ENCODE measurements at places on chromosomes 1 and 21. TPM values are rescaled to one million over a fixed set of nuclear protein-coding genes. Genes with fewer than 3 reads are reported as not detected.

DNA sequence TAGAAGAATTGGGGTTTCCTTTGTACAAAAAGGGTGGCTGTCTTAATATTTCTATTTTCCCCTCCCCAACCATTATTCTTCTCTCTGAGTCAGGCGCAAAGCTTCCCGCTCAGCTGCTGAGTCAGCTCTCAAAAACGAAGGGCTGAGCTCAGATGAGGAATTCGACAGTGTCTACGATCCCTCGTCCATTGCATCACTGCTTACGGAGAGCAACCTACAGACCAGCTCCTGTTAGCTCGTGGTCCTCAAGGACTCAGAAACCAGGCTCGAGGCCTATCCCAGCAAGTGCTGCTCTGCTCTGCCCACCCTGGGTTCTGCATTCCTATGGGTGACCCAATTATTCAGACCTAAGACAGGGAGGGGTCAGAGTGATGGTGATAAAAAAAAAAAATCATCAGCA is 3.0 kb upstream of the TUFT1 start:
- no peak for DNase-seq

DNA sequence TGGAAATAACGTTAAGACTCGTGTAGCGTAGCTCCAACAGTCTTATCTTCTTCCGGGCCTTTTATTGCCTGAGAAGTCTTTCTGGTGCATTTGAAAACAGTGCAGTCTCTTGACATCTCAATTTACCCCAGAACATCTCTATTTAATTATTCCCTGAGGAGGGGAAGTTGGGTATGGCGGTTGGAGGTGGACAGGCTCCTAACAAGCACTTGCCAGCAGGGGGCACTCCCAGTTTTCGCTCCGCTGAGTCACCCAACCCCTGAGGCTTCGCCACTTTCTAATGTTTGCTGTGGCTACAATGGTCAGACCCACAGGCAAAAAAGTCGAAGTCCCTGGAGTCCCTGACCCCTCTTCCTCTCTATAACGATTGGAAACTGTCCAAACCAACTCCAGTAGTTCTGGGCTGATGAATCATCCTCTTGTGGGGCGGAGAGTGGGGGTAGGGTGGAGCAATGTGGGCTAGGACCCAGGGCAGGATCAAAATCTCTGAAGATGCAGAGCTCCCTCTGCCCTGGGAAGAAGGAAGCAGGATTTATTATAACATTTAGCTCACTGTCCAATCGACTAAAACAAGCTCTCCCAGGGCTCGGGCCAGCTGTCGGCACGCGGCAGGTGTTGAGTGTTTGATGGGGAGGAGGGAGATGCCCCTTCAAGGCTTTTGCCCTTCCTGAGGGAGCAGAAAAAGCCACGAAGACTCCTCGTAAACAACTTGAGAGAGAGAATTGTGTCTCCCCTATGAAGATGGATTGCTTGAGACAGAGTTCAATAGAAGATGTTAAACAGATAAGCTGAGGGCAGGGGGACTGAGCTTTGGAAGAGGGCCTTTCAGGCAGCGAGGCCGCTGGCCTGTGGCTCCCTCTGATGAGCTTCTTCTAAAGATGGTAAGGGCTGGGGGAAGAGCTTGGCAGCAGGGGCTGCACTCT is 85.7 kb downstream of the BRINP2 start:
- no peak for DNase-seq

DNA sequence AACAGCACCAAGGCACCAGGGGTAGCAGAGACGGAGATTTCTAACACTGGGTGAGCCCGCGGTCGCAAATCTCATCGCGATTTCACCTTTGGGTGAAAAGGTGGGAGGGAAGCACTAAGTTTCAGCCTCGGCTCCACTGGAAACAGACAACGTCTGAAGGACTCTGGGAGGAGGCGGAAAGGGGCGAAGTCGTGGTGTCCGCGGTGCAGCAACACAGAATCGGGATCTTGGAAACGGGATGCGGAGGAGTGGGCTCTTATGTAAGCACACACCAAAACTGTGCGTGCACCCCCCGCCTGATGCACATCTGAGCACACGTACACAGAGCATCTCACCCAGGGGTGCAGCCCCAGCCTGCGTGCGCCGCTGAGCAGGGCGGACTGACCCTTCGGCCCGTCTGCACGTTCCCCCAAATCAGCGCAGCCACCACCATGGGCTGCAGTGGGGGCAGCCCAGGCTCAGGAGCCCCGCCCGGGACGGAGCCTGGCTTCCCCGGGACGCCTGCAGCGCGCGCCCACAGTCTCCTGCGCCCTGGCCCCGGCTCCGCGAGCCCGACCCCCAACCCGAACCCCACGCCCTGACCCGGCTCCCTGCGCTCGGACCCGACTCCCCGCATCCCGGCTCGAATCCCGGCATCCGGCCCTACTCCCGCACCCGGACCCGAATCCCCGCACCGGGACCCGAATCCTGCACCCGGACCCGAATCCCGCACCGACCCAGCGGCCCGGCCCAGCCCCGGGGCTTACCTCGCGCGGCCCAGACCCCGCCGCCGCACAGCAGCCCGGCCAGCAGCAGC is 670 bp downstream of the CLSTN1 start:
- DNase-seq, result peak; percentile 30

- DNase-seq, result no peak
These were observed 60.5 kb downstream of the CAPN9 start for GRCh38 chr1:230807561-230808280.

- DNase-seq, result no peak
These were observed 2.7 kb downstream of the GLIS1 start for GRCh38 chr1:53736290-53736689.

GRCh38 chr1:167898578-167899222 is 15.2 kb downstream of the ADCY10 start:
- DNase-seq, result no peak

- DNase-seq, result no peak
These were observed 40.6 kb upstream of the MAP10 start for GRCh38 chr1:232764458-232765251.

GRCh38 chr1:244303610-244303969 is 148.1 kb downstream of the ADSS2 start:
- DNase-seq, result no peak

GRCh38 chr1:29592261-29592615 is 355.9 kb downstream of the PTPRU start:
- DNase-seq, result no peak

- DNase-seq, result no peak
These were observed 28.9 kb downstream of the SLC37A1 start for GRCh38 chr21:42542596-42542995.

GRCh38 chr1:31432592-31433395 is 19.8 kb downstream of the SERINC2 start:
- DNase-seq, result no peak

GRCh38 chr1:91753878-91754277 is 132.1 kb downstream of the TGFBR3 start:
- no peak for DNase-seq

- no peak for DNase-seq
These were observed 28.5 kb downstream of the HUNK start for GRCh38 chr21:31901315-31901714.

DNA sequence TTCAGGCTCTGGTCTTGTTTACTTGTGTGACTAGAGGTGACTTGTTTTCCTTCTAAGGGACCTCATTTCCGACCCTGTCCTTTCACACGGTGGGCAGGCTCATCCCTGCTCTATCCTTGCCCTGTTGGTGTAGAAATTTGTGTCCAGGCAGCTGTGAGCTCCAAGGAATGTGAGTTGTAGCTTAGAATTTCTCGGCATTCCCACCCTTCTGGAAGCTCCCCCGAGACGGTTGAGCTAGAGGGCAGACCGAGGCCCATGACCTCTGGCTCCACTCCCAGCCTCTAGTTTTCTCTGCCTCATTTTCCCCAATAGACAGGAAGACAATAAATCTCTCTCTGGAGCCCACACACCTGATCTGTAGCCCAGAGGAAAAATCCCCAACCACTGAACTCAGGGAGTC is 100.9 kb downstream of the NAV1 start:
- no peak for DNase-seq

- DNase-seq, result no peak
These were observed 3.2 kb upstream of the LAPTM5 start for GRCh38 chr1:30760596-30761324.

- DNase-seq, result peak; percentile 33
These were observed 816 bp downstream of the IL6R start for GRCh38 chr1:154405747-154406571.

- DNase-seq, result no peak
These were observed 138.7 kb upstream of the ZNF644 start for GRCh38 chr1:91160363-91161075.

DNA sequence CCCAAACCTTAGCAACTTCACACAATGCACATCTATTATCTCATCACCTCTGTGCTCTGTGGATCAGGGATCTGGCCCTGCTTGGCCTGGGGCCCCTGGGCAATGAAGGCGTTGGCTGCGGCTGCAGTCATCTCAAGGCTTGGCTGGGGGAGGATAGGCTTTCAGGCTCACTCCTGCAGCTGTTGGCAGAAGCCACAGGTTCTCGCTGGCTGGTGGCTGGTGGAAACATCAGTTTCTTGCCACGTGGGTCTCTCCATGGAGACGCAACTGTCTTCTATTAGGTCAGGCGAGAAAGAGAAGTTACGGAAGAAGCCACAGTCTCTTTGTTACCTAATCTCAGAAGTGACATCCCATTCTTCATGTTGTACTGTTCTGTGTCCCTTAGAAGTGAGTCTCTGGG is 3.6 kb upstream of the NPPA start:
- DNase-seq, result no peak

DNA sequence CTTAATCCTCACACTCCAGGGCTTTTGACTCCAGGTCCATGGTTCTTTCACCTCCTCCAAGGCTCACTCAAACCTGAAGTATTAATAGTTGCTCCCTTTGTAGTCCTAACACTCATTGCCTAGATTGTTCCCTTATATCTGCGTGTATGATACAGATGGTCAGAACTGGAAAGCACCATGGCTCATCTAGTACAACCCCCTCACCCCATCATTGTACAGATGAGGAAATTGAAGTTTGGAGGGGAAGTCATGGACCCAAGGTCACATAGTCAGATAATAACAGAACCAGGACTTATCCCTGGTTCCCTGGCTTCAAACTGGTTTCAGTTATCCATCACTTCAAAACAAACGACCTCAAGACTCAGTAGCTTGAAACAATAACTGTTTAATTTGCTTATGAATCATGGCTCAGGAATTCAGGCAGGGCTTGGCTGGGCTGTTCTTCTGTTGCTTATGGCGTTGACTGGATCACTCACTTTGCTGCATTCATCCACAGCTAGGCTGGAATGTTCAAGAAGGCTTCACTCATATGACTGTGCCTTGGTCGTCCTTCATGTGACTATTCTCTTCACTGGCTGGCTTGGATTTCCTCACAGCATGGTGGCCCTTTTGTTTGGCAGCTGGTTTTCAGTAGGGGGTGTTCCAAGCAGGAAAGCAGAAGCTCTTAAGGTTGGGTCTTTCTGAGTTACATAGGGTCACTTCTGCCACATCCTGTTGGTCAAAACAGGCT is 5.0 kb downstream of the NOS1AP start:
- DNase-seq, result no peak

- no peak for DNase-seq
These were observed 1.0 kb upstream of the GALNT2 start for GRCh38 chr1:230066031-230066430.

GRCh38 chr1:52348704-52349300 is 17.2 kb downstream of the CC2D1B start:
- no peak for DNase-seq

DNA sequence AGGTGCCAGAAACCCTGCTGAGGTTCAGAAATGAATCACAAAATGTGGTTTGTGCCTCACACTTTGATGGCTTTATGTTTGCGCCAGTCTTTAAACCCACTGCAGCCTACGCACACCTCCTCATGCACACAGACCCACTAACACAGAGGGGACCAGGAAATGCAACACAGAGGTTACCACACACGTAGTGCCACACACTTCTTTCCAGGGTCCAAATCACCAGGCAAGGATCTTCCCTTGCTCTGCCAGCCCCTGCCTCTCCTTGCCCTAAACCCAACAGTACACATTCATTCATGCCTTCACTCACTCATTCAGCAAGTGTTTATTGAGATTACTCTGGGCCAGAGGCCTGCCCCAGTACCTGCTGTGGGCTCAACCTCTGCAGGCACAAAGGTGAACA is 17.5 kb downstream of the MAB21L3 start:
- peak; percentile 41 for DNase-seq

DNA sequence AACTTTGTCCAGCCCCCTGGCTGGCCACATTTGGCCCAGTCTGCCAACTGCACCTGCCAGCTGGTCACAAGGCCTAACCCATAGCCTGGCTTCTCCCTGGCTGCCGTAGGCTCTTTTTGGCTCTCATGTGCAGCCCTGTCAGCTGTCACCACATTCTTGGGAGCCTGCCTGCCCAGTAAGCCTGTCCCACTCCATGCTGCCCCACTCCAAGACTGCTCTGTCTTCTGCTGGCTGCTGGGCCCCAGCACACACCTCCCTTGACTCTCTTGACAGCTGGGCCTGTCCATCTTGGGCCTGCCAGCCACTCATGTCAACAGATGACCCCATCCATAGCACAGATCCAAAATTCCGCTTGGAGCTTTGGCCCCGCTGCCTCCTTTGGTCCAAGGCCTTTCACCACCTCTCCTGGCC is 74.3 kb upstream of the EDN2 start:
- no peak for DNase-seq

- no peak for DNase-seq
These were observed 143.0 kb downstream of the KAZN start for GRCh38 chr1:14741532-14741931.

DNA sequence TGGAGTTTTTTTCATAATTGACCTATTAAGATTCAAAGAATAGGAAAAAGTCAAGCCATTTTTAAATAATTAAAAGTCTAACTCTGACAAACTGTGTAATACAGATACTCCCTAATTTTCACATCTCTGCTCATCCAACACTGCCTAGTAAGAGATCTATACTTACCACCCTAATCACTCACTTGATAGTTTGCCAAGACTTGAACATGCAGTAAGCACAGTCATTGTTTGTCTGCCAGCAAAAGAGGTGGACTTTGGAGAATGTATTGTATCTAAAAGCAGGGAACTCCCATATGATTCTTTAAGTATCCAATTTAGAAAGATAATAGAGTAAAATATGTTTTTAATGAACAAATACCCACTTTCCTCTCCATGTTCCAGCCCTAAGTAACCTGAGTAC is 15.5 kb downstream of the TMEM59 start:
- no peak for DNase-seq

- DNase-seq, result no peak
These were observed 4.4 kb downstream of the FOXD3 start for GRCh38 chr1:63326473-63327380.

GRCh38 chr1:12155328-12155727 is 11.5 kb upstream of the TNFRSF1B start:
- no peak for DNase-seq

The TTC39A gene
- total RNA-seq, result not detected

The CFHR4 gene
- not detected for total RNA-seq

The F3 gene
- total RNA-seq, result not detected

The OR2L13 gene
- not detected for total RNA-seq

The ROR1 gene
- not detected for total RNA-seq

The HSPB7 gene
- total RNA-seq, result not detected

The EDARADD gene
- total RNA-seq, result 2.0 TPM

The NOS1AP gene
- total RNA-seq, result not detected

The KRTAP7-1 gene
- not detected for total RNA-seq

The CDCA8 gene
- total RNA-seq, result 85.5 TPM
